Right ventricle myocardium superior (tissue), 1 donor: ENCODE measurements at places on chromosomes 6 and 20. TPM values are rescaled to one million over a fixed set of nuclear protein-coding genes. Genes with fewer than 3 reads are reported as not detected.

GRCh38 chr6:159555082-159555875 lies 137.8 kb downstream of the SOD2 start:
- DNase-seq, result no peak

GRCh38 chr6:44253307-44254101 lies 3.8 kb downstream of the SLC35B2 start:
- no peak for DNase-seq

C20orf204 gene
- total RNA-seq, result 0.38 TPM

RCAN2 gene
- total RNA-seq, result 258 TPM

- no peak for DNase-seq
Observed at GRCh38 chr20:24523661-24524060, 54.2 kb downstream of the SYNDIG1 start.

DNA sequence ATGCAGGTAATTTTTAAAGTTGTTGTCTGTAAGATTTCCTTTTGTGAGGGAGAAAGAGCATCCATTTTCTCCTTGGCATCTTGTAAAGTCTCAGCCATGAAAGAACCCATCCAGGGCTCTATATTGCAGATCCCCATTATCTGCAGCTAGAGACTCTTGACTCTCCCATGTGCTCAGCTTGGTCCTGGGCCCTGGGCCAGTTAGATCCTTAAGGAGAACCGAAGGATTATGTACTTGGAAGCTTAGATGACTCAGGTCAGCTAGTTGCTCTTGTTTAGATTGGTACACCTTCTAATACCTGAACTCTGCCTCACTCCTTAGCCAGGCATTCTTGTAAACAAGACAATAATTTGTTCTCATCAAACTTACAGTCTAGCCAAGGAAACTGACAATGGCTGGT lies 1617.6 kb downstream of the KHDRBS2 start:
- no peak for DNase-seq

LGSN gene
- total RNA-seq, result not detected

GRCh38 chr6:52306972-52307870 lies 22.7 kb upstream of the MCM3 start:
- no peak for DNase-seq

GABRR1 gene
- total RNA-seq, result not detected

DNA sequence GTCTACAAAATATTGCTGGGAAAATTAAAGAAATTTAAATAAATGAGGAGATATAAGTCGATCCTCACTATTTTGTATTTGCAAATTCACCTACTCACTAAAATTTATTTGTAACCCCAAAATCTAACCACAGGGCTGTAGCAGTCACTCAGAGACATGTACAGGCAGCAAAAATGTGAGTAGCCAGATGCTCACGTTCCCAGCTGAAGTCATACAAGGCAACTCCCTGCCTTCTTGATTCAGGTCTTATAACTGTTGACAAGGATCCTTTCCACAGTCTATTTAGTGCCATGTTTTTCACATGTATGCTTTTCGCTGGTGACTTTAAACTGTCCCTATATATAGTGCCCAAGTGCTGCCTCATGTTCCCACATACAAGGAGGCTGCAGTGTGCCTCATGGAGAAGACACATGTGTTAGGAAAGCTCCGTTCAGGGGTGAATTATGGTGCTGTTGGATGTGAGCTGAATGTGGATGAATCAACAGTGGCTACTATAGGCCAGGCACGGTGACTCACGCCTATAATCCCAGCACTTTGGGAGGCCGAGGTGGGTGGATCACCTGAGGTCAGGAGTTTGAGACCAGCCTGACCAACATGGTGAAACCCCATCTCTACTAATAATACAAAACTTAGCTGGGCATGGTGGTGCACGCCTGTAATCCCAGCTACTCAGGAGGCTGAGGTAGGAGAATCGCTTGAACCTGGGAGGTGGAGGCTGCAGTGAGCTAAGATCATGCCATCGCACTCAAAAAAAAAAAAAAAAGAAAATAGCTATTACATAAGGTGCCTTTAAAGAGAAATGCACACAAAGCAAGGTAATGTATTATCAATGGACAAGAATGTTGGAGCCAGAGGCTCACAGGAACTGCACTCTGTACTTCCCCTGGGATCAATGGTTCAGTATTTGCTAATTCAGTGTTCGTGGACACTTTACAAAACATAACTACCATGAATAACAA lies 55.3 kb downstream of the STK35 start:
- no peak for DNase-seq

GRCh38 chr6:114796576-114796975 lies 453.8 kb upstream of the HS3ST5 start:
- no peak for DNase-seq

DNA sequence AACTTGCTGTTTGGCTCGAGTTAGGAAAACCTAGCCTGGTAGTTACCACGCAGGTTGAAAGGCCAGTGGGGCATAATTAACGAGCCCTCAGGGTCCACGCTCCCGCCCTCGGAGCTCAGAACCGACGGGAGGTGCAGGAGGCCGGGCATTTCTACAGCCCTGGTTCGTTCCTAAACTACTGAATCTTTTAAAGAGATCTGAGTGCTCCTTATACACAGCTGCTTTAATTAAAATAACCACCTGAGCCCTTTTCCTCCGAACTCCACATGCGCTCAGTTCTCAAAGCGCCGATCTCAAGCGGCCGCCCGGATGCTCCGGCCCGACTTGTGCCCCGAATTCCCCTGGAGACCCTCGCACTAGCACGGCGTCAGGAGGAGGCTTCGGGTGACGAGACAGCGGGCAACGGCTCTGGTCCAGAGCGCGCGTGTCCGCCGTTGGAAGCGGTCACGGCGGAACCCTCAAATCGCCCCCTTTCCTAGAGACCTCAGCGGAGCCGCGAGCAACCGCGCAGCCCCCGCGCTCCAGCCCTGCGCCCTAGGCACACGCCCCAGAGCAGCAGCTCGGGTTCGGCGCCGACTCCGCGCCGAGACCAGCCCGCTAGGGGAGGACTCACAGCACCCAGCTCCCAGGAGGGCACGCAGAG lies 397 bp downstream of the WDR27 start:
- no peak for DNase-seq

- DNase-seq, result no peak
Observed at GRCh38 chr6:121550491-121551010, 115.1 kb downstream of the GJA1 start.

SEL1L2 gene
- 0.43 TPM for total RNA-seq

ECT2L gene
- 0.70 TPM for total RNA-seq

GRCh38 chr20:5100684-5101347 lies 18.9 kb downstream of the PCNA start:
- peak; percentile 84 for DNase-seq

DNA sequence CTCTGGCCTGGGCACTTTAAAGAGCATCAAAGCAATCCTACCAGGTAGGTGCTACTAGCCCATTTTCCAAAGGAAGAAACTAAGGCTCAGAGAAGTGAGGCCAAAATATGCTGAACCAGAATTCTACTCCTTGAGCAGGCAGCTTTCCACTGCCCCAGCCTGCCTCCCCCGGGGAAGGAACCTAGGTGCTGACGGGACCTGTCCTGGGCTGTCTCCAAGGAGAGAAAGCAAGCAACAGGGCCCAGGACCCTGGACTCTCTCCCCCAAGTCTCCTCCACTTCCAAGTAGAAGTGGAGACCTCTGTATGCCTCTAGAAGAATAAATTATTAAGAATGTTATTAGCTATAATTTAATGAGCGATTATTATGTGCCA lies 159.5 kb downstream of the MRPL14 start:
- no peak for DNase-seq

DNA sequence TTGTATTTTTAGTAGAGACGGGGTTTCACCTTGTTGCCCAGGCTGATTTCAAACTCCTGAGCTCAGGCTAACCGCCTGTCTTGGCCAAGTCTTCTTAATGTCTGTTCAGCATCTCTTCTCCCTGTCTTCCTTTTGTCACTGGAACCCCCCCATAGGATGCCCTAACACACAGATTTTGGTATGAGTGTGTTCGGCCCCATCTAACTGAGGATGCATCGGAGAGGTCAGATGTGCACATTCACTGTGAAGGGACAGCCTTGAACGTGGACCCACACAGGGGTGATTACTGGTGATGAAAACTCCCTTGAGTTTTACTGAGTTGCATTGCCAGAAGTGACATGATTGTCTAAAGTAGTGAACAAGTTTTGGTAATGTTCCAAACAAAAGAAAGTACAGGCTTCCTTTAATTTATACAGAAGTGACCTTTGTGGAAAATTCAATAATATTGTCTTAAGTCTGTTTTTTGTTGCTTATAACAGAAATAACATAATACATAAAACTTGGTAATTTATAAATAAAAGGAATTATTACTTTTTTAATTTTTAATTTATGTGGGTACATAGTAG lies 40.5 kb upstream of the NCOA3 start:
- DNase-seq, result no peak

- peak; percentile 55 for DNase-seq
Observed at GRCh38 chr6:42978487-42978838, 518 bp downstream of the PEX6 start.

DNA sequence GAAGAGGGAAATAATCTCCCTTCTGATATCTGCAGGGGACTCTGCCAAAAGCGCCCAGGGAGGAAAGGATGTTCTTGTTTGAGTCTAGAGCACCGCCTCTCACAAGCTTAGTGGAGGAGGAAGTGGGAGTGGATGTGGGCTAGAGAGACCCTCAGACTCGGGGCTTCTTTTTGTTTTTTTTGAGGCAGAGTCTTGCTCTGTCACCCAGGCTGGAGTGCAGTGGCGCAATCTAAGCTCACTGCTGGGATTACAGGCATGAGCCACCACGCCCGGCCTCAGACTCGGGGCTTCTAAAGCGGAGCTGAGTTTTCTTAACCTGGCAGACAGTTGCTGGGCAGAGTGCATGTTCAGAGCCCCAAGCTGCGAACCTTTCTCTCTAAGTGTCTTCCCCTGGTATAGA lies 310.8 kb downstream of the BMP7 start:
- no peak for DNase-seq

DNA sequence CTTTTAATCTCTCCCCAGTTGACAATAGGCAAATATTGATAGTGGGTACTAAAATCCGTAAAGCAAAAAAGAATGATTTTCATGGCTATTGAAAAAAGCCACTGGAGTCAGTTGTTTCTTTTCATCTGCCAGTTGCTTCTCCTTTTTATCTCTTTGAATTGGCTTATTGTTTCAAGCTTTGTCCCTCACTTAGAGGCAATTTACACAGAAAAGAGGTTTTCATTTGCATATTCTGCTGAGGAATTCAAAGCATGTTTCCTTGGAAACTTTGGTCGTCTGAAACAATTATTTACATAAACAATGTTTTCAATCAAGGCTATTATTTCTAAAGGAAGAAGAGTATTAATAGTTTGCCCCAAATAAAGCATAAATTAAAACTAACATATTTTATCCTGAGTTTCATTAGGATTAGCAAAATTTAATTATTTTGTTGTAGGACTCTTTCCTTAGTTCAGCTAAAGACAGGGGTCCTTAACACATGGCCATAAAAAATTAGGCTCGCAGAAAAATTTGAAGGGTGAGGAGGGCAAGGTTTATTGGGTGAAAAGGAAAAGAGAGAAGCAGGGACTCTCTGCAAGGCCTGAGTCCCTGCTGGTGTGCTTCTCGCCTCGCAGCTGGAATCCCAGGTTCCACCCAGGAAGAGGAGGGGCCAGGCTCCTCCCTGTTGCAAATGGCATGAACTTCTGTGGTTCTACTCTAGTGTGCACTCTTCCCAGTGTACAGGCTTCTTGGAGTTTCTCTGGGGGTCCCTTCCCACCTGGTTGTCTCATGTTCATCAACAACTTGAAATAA lies 138.8 kb upstream of the LAMA2 start:
- no peak for DNase-seq

TXLNB gene
- 125 TPM for total RNA-seq

- DNase-seq, result peak; percentile 22
Observed at GRCh38 chr6:158022749-158023596, 41.3 kb downstream of the SYNJ2 start.

ADAM33 gene
- total RNA-seq, result 12.6 TPM

GRCh38 chr6:110828396-110828795 lies 13.1 kb upstream of the CDK19 start:
- DNase-seq, result no peak

DNMT3B gene
- 0.22 TPM for total RNA-seq

- DNase-seq, result no peak
Observed at GRCh38 chr6:125810445-125810844, 19.7 kb downstream of the NCOA7 start.

DNA sequence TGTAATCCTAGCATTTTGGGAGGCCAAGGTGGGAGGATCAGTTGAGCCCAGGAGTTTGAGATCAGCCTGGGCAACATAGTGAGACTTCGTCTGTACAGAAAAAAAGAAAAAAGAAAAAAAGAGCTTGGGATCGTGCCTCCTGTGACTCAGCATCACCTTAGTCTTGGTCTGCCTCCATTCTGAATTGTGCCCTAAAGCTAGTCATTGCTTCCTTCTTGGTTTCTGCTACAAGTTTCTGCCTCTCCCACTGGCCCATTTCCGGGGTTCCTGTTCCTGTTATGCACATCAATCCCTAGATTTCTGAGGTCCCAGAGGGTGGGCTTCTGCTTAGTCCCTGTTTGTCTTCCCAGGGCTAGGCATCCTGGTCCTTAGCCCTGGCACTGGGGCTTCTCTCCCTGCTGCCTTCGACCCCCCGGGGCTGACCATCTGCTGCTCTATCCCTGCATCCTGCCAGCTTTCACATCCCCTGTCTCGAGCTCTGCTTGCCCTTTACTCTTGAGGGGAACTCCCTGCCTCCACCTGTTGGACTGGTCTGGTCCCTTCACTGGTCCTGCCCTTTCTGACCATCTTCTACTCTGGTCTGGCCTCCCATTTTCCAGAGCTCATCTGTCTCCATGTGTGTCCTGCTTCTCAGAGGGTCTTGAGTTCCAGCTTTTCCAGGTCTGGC lies 77.5 kb upstream of the ESR1 start:
- no peak for DNase-seq

DNA sequence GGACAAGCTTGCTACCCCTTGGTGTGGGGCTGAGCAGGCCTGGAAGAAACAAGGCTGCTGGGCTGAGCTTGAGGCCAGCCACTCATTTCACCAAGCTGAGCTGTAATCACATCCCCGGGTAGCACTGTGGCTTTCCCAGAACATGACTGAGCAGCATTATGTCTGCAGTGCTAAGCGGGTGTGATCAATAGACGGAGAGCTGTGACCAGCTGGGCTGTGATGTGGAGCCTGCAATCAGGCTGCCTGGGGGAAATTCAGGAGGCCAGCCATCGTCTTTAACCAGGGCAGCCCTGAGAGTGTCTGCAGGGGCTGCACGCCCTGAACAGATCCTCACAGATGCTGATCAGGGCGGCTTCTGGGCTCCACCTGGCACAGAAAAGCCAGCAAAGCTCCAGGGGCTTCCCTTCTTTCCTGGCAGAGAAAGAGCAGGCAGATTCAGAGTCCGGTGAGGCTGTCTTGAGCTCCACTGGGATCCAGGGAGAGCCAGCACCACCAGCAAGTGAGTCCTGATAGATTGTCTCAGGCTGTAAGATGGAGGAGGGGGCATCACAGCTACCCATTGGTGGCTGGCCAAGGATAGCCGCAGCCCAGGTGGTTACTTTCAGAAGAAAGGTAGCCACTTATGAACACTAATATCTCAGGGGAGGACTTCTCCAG lies 165.9 kb downstream of the NRN1 start:
- DNase-seq, result no peak

C6orf58 gene
- total RNA-seq, result not detected

GRCh38 chr20:45039475-45039820 lies 61.5 kb downstream of the KCNS1 start:
- no peak for DNase-seq

DNA sequence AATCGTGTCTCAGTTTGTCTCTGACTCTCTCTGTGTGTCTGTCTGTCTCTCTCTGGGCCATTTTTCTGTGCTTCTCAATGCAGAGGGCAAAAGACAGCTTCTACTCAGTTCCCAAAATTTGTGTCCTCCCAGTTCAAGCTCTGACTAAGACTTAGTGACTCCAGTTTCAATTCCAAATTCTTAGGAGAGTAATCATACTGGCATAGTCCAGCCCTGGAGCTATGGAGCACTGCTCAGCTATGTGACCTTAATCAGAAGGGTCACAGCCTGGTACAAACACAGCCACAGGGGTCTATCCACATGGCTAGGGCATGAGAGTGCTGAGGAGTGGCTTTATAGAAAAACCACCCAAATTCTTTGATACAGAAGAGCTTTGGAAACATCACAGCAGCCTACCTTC lies 91.9 kb downstream of the FOXF2 start:
- DNase-seq, result no peak
